LHCN-M2 (cell line): ENCODE measurements at places on chromosomes 2 and 18.
A peak's percentile ranks its signal among the peaks of the same experiment; 100 is the strongest.

GRCh38 chr2:231571661-231572191 is 20.9 kb upstream of the TEX44 start:
- no peak for DNase-seq

DNA sequence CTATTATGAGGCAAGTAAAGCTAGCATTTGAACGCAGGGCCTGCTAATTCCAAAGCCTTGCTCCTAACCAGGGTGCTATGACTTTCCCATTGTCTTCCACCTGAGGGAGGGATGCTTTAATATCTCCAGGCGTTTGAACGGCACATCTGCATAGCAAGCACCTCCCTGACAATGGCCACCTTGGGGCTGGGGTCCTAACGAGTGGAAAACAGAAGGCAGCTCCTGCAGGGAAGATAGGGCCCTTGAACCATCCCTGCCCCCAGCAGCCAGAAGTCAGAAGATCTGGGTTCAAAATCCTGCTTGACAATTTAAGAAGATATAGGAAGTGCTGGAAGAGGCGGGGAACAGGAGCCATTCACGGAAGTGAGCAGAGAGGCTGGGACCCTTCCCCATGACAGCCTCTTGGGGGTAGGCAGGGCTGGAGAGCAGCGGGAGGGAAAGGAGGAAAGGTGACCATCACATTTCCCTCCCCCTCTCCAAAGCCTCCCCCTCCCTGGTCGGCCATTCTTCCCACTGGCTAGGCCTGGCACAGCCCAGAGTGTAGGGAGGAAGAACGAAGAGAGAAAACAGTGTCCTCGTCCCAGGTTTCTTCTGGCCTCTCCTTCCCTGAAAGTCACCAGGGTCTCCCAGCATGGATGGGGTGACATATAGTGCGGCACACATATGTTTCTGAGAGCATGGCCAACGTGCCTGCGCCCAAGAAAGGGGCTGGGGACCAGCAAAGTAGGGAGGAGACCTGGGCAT is 73.5 kb downstream of the EMX1 start:
- no peak for DNase-seq

DNA sequence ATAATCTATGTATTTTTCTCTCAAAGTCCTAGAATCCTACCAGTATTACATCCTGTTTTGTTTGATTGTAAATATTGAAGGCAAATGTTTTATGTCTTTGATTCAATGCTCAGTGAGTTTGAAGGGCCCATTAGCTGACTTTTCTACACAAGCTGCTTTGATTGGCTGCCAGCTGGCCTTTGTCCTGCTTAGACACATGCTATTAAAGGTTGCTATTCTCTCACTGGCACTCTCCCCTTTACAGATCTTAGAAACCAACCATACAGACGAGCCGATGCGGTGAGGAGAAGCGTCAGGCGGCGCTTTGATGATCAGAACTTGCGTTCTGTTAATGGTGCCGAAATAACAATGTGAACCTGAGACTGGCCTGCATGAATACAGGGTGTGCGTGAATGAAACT is 69.7 kb downstream of the PRPF40A start:
- DNase-seq: peak; percentile 11

- DNase-seq: no peak
Measured at GRCh38 chr2:240309214-240309613, 126.2 kb upstream of the GPC1 start.

- DNase-seq: no peak
Measured at GRCh38 chr18:61336766-61337165, 3.5 kb downstream of the CDH20 start.

DNA sequence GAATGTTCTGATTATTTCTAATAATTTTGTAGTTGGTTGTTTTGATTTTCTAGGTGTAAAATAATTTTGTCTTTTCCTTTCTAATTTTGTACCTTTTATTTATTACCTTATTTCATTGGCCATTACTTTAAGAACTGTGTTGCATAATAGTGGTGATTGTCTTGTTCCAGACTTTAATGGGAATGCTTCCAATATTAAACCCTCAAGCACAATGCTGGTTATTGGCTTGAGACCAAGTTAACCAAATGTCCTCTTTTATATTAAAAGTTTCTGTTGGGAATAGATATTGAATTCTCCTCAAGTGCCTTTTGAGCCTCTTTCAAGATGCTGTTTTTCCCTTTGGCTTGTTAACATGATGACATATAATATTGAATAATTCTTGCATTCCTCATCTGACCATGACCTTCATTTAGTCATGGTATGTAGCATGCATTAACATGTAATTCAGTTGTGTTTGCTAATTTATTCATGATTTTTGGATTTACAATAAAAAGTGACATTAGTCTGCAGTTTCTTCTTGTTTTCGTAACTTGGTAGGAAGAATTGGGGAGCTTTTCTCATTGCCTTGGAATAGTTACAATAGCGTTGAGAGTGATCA is 141.7 kb downstream of the DIS3L2 start:
- DNase-seq: peak; percentile 55

DNA sequence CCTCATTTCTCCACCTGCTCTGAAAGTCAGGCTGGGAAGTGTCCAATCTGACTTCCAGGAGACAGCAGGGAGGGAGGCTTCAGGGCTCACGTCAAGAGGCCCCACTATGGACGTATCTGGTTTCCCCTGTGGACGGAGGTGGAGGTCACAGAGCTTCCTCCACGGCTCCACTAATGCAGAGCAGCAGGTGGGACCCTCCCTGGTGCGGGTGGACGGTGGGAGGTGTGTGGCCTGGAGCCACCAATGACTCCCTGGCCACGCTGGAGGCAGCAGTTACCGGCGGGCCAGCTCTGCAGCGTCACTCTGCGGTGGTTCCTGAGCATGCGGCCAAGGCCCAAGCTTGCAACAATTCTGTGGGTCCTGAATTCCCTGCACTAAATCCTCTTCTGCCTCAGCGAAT is 9.0 kb downstream of the CRACDL start:
- DNase-seq: no peak

- no peak for DNase-seq
Measured at GRCh38 chr2:171930385-171930784, 8.1 kb downstream of the HAT1 start.

- DNase-seq: peak; percentile 41
Measured at GRCh38 chr2:98253461-98254070, 92.7 kb upstream of the CNGA3 start.

DNA sequence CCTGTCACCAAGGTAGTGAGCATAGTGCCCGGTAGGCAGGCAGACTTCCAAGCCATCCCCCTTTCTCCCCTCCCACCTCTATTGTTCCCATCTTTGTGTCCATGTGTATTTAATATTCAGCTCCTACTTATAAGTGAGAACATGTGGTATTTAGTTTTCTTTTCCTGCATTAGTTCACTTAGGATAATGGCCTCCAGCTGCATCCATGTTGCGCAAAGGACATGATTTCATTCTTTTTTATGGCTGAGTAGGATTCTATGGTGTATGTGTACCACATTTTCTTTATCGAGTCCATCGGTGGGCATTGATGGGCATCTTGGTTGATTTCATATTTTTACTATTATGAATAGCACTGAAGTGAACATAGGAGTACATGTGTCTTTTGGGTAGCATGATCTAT is 35.3 kb downstream of the MMADHC start:
- no peak for DNase-seq

- no peak for DNase-seq
Measured at GRCh38 chr18:59114160-59114559, 25.5 kb upstream of the SEC11C start.

DNA sequence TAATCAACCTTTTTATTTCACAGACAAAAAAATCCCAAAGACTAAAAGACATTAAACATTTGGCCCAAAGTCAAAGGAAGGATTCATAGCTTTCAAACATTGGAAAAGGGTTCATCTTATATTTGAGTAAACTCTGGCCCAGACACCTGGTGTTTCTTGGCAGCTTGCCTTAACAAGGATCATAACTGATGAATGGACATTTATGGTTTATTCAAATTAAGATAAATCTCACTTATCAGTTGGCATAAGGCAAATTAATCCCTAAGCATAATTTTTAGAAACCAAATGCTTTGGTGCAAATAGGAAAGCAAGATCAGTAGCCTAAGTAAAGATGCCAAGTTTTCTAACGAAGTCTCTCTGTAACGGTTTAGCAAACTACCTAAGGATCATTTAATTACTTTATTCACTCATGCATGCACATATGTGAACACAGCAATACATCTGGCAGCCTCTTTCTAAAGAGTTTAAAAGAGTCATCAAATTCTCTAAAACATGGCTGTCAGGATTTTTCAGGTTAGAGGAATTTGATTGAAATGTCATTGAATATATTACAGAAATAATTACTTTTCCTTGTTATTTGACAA is 323.4 kb upstream of the RBMS1 start:
- no peak for DNase-seq

GRCh38 chr2:215654148-215654819 is 218.4 kb upstream of the FN1 start:
- no peak for DNase-seq

- no peak for DNase-seq
Measured at GRCh38 chr2:38586931-38587330, 15.8 kb downstream of the HNRNPLL start.

- no peak for DNase-seq
Measured at GRCh38 chr2:108073415-108074072, 87.2 kb downstream of the SLC5A7 start.

GRCh38 chr18:32566960-32567359 is 96.3 kb upstream of the GAREM1 start:
- DNase-seq: no peak

DNA sequence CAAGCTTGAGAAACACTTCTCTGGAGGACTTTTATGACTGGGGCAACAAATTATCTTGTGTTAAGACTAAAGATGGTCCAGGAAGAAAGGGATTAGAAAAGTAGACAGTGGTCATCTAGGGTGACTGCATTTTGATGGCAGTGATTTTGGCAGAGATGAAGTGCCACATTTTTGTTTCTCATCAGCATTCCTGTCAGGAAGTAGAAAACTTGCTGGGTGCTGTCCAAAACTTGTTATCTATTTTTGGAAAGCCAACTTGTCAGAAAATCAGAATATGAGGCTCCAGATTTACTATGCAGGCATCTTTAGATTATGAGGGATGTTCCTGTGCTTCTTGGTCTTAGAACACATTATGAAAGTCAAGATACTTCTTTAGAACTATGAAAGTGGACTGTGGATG is 29.0 kb upstream of the CALCRL start:
- no peak for DNase-seq

- peak; percentile 79 for DNase-seq
Measured at GRCh38 chr2:192247456-192247855, 52.7 kb upstream of the TMEFF2 start.

DNA sequence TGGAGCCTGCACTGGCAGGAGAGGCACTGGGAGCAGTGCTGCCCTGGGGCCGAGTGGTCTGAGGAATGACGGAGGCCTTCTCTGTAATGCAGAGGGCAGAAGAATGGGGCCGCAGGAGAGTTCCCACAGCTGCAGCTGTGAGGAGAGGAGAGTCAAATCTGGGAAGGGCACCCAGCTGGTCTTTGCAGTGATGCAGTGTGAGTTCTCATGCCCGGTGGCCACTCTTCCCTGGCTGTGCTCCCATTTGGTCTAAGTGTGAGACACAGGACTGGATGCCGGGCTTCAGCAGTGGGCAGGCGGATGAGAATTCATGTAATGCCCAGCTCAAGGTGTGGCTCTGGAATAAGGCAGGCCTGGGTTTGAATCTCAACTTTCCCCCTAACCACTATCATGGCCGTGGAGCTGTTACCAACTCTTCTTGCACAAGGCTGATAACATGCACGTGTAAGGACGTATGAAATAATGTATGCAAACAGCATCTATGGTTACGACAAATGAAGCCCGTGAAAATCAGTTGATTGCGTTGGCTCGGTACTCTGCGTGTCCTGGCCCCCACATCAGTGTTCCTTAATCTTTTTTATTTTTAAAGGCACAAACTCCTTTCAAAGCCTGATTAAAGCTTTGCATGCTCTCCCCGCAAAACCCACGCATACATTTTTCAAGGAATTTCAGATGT is 71.6 kb downstream of the ACKR3 start:
- DNase-seq: no peak

GRCh38 chr2:161992531-161992930 is 81.5 kb downstream of the DPP4 start:
- peak; percentile 53 for DNase-seq

- no peak for DNase-seq
Measured at GRCh38 chr2:10285191-10285555, 17.5 kb upstream of the HPCAL1 start.

DNA sequence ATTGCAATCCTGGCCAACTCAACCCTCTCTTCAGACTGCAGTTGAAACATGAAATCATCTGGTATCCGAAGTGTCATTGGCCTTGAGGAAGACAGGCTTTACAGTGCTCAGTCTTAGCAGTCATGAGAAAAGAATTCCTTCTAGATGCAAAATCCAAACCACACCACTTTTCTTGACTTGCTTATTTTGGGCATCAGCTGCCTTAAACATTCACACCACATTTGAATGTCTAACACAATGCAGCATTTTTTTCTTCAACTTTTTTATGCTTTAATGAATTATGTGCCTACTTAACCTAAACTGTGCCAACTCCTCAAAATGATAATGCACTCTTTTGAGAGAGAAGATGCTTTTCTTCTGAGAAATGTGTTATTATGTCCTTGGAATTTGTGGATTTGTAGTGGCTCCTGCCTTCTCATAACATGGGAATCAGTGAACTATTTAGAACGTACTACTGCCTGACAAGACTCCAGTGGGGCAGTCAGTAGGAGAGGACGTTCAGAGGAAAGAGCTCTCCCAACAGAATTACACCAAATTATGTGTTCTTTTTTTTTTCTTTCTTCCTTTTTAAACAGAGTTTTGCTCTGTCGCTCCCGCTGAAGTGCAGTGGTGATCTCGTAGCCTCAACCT is 3.2 kb upstream of the FAM98A start:
- peak; percentile 12 for DNase-seq

DNA sequence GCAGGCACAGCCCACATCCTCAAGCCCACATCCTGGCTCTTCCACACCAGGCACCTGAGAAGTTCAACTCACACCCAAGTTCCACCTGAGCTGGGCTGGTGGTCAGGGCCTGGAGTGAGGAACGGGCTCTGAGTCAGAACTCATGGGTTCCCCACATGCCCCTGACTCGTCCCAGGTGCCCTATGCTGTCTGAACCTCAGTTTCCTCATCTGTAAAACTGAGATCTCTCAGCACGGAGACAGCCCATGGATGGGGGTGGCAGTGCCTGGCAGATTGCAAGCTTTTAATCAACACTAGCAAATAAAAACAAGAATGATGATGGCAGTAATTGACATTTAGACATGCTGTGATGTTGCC is 307.8 kb downstream of the NDUFA10 start:
- DNase-seq: no peak

GRCh38 chr2:111667542-111668273 is 216.3 kb downstream of the ANAPC1 start:
- DNase-seq: peak; percentile 75

DNA sequence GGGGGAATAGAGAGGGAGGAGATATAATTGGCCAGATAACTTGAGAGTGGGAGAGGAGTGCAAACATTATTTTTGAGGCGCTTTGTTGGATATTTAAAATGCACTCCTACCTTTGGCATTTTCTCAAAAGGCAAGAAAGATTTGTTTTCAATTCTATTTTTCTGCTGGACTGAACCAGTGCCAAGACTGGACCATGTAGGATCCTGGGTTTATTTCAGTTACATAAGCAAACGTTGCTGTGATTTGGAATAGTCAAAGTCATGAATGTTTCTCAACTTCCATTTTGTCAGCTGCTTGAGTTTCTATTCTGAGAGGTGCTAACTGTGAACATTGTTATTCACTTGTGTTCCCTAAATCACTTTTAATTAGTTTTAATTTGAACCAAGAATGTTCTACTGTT is 8.9 kb upstream of the CHRNA1 start:
- DNase-seq: no peak
